ENCODE measurements at places on chromosomes 2 and 18.

GRCh38 chr2:33062665-33063250 is 116.0 kb downstream of the LTBP1 start:
- no peak for DNase-seq

GRCh38 chr2:48459921-48460320 is 70.0 kb upstream of the STON1 start:
- no peak for DNase-seq

- no peak for DNase-seq
Measured at GRCh38 chr2:114265261-114265660, 177.2 kb upstream of the DPP10 start.

GRCh38 chr2:224041554-224041953 is 2.5 kb upstream of the SERPINE2 start:
- no peak for DNase-seq

- no peak for DNase-seq
Measured at GRCh38 chr2:348361-348916, 60.5 kb upstream of the ALKAL2 start.

DNA sequence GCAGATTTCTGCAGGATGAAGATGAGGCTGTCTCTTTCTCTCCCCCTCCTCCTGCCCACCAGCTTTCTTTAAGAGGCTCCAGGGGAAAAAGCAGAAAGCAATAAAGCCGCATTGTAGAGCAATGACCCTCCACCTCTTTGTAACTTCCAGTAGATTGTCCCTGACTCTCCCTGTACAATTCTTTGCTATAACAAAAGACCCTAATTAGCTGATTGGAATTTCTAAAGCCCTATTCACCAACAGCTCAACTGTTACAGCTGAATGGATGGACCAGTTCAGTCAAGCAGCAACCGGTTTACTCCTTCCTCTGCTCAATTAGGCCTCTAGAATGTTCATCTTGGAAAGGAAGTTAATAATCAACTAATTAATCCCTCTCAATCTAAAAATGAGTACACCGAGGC is 301.0 kb downstream of the STK39 start:
- no peak for DNase-seq

DNA sequence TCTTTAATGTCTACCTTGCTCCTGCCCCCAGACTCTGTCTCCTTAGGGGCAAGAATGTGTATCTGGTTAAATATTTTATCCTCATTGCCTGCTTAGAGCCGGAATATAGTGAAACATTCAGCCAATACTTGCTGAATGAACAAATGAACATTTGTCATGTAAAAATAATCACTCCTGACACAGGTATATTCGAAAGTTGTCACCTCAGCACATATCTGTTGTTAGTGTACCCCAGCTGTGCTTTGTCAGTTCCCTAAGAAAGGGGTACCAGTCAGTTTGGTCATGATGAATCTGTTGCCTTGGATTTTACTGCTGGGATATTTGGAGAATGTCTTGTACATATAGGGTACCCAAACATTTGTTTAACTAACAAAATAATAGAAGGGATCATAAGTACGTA is 77.0 kb upstream of the PROKR1 start:
- DNase-seq = no peak

DNA sequence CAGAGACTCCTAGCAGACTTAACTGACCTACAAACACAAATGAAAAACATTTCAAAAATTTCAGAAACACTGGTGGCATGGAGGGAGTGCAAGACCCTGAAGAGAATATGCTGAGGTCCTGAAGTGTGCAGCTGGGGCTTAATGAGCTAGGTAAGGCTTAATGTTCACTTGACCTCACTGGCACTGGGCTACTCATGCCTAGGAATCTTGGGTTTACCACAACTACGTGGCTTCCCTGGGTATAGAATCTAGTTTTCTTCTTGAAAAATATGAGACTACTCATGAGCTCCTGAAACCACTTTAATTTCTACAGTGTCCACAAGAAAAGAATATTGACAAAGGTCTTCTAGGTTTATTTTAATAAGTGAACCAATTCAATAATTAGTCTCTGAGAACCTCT is 139.8 kb downstream of the HNMT start:
- DNase-seq = no peak

DNA sequence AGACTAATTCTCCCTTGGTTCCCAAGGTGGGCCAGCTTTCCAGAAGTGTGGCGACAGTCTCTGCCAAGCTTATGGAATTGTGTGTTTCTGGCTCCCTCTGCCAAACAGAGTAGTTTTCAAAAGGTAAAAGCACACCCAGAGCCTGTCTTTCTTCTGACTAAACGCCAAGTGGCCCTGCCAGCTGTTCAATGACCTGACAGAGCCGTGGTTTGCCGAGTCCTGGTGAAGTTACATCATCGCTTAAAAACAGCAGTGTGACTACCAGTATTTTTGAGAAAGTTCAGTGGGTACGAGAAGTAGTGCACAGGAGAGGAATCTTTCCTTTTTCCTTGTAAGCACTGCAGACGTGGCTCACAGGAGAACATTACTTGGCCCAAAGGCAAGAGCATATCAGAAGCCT is 1.9 kb downstream of the PER2 start:
- DNase-seq = no peak

- no peak for DNase-seq
Measured at GRCh38 chr2:207112383-207112782, 53.4 kb downstream of the KLF7 start.

DNA sequence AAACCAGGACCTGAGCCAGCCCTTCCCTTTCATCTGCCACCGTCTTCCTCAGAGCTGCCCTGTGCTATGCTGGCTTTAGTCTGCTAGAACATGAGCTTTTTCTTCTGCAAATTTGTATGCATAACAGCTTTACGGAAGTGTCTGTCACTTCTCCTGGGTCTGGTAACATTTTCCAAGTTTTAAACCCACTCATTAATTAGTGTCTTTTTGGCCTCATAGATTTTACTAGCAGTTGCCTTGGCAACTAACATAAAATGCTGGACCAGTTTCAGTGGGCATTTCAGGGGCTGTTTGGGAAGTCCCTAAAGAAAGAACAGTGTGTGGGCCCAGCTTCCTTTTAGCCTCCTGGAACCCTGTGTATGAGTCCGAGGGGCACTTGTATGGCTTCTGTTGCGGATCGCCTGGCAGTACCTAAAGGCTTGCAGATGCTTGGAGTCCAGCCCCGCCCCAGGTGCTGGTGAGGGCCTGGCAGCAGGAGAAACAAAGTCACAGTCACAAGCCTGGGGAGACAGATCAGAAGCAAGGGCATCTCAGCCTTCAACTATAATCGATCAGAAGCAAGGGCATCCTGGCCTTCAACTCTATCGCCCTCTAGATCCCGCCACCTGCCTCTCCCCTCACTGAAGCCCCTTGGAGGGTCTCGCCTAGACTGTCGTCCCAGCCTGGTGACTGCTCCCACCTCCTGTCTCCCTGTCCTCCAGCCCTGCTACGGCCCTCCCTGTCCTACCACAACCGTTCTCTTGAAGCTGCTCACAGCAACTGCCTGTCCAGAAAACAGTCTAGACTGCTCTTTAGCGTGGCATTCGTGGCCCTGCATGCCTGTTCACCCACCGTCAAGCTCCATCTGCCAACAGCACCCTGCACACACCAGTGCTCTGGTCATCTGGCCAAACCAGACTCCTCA is 36.8 kb upstream of the MAPRE3 start:
- DNase-seq = no peak

DNA sequence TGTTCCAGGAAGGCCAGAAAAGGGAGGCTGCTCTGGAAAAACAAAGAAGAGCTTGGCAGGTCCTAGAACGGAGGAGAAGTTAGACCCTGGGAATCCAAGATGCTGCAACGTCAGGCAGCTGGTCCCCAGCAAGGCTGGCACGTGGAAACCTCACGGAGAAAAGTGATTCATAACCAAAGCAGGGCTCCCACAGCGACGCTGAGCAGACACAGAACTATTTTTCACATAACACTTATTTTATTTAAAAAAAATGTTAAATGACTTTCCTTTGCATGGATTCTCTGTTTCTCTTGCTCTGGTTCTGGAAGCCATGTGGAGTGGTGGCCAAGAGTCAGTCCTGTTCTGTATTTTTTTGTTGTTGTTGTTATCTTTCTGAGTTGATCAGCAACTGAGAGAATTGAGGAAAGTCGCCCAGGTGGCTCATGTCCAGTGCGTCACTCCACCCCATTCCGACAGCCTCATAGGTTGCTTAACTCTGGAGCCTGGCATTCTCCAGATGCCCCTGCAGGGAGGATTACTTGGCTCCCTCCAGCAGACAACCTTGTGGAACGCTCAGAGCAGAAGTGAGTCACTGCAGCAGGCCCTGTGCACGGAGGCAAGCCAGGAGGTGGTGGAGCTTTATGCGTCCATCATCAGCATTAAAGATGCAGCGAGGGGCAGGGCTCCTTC is 229.9 kb upstream of the HDAC4 start:
- no peak for DNase-seq

- no peak for DNase-seq
Measured at GRCh38 chr2:167335541-167335992, 447.3 kb downstream of the XIRP2 start.

DNA sequence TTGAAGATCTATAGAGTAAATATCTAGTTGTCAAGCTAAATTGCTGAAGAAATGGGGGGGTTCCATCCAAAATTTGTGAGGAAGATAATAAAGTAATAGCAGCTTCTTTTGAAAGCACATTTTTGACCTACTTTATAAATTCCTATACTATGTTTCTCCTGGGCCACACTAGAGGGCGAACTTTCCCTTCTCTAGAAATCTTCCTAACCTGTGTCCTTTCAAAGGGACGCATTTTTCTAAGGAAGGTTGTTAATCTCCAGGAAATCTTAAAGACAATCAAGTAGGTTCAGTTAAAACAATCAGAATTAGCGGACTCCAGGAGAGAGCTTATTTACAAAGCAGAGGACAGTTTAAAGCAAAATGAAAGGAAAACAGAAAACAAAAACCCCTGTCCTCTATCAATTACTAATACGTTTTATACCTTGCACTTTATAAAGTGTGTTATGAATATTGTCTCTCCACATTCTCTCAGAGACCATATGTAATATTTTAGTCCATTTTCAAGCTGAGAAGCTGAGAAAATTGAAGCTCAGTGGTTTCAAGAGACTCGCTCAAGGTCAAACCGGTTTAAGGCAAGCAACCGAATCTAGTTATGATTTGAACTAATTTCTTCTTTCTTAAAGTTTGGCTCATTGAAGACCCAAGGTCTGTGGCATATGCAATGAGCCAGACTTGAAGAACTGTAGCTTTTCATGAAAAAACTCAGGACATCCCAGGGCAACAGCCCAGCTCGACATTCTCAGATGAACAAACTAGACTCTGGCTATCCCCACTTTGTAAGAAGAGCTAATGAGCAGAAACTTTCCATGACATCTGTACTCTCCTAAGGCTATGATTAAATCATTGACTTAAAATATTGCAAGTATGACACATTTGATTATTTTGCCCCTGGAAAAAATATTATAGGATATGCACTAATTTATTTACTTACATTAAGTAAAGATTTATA is 273.6 kb downstream of the PAX3 start:
- no peak for DNase-seq

DNA sequence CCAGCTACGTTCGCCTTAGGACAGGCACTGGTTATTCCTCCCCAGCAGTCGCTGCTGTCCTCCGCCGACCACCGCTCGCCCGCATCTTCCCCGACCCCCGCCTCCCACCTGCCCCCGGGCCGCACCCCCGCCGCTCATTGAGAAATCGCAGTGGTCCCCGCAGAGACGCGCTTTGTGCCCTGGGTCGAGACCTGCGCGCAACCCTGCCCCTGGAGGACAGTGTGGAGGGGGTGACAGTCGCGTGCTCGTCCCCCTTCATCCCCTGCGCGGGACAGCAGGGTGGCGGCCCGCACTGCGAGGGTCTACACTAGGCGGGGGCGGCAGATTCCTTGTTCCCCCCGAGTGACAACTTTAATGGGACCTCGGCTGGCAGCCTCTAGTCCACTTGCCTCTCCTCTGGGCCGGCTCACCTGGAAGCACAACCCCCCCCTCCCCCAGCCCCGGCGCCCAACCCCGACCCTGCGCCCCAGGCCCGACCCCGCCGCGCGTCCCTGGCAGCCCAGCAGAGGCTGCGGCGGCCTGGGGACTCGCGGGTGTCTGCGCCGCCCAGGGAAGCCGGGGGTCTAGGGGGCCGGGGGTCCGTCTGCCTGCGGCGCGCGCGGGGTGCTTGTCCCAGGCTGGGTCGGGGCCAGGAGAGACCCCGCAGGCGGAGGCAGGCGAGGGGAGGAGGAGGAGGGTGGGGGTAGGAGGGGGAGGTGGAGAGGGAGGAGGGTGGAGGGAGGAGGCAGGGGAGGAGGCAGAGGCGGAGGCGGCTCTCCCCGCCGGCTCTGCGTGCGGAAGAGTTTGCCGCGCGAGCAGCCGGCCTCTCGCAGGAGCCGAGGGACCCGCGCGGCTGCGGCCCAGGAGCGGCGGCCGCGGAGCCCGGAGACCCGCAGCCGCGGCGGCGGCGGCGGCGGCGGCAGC is at the start of gene NPAS2:
Gene NPAS2, plus strand, starts transcription at position 770 of the 903 bp plus-strand sequence. CDS start 84,616 bp downstream, outside the sequence.
- peak; percentile 36 for DNase-seq

- DNase-seq = no peak
Measured at GRCh38 chr2:164890544-164890943, 48.9 kb upstream of the COBLL1 start.

DNA sequence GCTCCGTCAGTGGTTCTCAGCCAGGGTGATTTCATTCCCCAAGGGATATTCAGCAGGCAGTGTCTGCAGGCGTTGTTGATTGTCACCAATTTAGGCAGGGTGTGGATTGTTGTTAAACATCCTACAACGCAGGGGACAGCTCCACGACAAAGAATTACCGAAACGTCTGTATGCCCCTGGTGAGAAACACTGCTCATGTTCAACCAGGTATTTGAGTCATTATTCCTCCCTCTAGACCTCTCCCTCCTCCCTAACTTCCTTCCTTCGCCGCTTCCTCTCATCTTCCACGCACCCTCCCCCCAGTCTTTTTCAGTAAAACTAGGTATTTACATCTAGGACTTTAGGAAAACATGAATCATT is 50.8 kb downstream of the NCK2 start:
- no peak for DNase-seq

DNA sequence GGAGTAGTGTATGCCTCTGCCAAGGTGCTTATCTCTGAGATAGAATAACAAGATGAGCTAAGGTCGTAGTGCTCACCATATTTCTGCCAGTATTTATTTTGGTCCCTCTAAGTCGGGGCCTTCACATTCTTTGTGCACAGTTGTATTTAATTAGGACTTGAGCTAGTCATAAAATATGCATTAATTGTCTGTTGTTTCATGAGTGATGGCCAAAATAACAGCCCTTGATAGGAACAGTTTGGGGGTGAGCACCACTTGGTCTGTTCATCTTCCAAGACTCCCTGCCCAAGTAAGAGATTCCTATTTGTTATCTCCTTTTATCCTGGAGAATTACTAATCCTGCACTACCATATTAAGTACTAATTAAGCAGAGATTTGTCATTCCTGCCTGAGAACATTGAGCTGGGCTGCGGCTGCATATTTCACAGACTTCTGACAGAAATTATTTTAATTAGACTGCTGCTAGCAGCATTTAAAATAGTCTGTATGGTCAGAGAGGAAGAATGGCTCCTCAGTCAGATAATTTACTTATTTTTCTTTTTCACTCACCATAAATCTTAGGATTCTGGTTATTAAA is 435.1 kb downstream of the MTX2 start:
- DNase-seq = no peak

- no peak for DNase-seq
Measured at GRCh38 chr2:85308896-85309555, 18.8 kb downstream of the TGOLN2 start.

- DNase-seq = no peak
Measured at GRCh38 chr2:68357605-68358337, 7.3 kb upstream of the PLEK start.

Measured in stimulated activated CD4-positive, alpha-beta T cell treated with anti-CD3 and anti-CD28 coated beads, Interleukin-4, amount 100 ng/mL, for 1 hour (primary cell).